ENCODE measurements at places on chromosomes 4 and X.

DNA sequence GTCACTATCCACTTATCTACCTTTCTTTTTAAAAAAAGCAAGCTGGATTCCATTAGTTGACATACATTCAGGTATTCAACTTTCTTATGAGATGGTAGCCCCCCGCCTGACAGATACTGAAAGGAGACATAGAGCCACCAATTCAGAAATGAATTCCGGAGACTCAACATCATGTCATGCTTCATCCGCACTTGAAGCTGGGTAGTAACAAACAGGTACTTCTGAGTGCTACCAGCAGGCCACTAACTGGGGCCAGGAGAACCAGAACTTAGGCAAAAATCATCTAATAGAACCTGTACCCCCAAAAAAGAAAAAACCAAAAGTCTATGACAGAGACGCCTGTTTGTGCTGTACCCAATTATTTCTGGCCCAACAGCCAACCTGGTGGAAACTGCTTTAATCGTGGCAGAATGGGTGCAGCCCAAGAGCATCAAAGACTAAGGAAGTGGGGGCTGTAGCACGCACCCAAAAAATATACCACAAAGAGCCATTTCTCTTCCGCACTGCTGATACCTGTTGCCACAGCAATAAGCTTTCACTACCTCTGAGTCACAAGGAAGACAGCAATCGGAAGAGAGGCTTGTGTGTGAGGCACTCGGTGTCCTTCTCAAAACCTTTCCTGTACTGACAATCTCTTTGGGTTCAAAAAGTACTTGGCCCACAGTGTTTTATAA lies 84.8 kb downstream of the AFAP1 start:
- peak; percentile 57 for DNase-seq

- DNase-seq, result no peak
These were observed 43.7 kb upstream of the SH3KBP1 start for GRCh38 chrX:19931146-19931545.

- no peak for DNase-seq
These were observed 123.4 kb upstream of the TSPAN5 start for GRCh38 chr4:98781641-98782357.

DNA sequence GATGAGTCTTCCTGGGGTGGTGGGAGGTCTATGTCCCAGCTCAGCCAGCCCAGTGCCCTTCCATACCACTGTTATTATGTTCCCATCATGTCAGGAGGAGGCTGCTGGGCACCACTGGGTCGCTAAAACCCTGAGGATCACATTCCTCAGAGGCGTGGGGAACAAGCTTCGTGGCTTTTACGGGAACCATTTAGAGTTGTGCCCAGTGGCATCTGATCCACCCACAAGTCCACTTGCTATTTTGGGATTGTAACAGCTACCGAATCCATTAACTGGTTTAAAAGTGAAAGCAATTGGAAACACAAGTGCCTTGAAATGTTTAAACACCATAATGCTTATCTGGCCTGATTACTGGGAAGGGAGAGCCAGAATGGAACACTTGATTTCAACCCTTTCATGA lies 13.1 kb upstream of the CCKAR start:
- DNase-seq, result no peak

DNA sequence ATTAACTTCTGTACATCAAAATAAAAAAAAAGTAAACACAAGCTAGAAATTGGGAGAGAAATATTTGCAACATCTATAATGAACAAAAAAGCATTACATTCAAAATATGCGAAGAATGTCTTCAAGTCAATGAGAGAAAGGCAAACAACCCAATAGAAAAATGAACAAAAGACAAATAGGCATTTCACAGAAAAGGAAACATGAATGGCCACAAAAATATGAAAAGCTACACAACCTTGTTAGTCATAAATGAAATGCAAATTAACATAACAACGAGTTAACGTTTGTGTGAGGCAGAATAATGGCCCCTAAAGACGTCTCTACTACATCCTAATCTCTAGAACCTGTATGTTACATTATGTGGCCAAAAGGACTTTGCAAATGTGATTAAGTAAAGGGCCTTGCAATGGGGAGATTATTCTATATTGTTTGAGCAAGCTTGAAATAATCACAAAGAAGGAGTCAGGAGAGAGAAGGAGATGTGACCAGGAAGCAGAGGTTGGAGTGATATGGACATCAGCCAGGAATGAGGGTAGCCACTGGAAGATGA lies 86.8 kb downstream of the WDFY3 start:
- DNase-seq, result no peak
